ENCODE measurements at places on chromosomes 7 and 10.

DNA sequence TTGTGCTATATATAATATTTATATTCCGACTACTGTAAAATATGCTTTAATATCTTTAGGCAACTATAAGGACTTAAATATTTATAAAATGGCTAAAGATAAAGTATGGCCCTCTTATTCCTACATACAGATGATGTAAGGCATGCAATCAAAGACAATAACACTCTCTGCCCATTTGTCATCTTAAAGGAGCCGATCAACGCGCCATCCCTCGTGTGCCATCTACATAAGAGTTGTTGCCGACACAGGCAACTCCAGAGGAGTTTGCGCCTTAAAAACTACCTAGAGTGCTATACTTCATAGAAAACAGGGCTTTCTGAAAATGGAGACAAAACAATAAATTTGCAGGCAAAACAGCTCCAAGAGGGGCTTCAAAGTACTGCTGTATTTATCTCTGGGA lies 709.0 kb downstream of the KCNMA1 start:
- no peaks in the 10 kb centered on the region for H3K27me3 ChIP-seq
- no peak overlapping the region for H3K4me3 ChIP-seq
- no peaks in the 10 kb centered on the region for H3K36me3 ChIP-seq

- DNase-seq: peak; percentile 84
- peaks cover 43% of the 10 kb centered on the region for H3K4me1 ChIP-seq
- H3K27me3 ChIP-seq: no peaks in the 10 kb centered on the region
- peak overlapping the region; percentile 13 for H3K27ac ChIP-seq
- H3K4me3 ChIP-seq: peak overlapping the region; percentile 71
Measured at GRCh38 chr10:110535958-110536891, 31.3 kb upstream of the SMC3 start.

DNA sequence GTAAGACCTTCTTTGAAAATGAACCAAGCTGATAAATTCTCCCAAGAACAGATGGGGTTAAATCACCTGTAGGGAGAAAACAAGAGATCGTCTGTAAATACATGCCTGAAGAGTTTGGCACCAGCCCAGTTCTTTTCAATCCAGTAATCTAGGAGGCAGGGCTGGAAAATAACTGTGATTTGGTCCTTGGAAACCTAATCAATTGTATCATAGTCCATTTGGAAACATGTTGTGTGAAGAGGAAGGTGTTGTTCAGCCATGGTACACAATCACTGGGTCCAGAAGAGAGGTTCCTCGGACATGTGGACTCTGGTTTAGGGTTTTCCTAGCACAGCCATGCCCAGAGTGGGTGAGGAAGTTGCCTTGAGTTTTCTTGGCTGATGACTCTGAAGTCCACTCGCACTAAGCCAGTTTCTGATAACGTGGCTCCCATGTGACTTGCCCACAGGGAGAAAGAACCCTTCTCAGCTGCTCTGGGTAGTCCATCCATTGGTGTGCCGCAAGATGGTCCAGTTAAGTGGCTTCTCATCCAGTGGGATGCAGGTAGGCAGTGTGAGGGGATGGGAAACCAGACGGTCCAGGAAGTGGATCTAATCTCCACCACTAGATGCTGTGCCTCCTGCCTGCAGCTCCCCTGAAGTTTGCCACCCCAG lies 5.1 kb downstream of the BLNK start:
- no peak overlapping the region for H3K27ac ChIP-seq
- H3K4me1 ChIP-seq: no peaks in the 10 kb centered on the region
- H3K36me3 ChIP-seq: no peaks in the 10 kb centered on the region
- no peak for DNase-seq
- peaks cover 11% of the 10 kb centered on the region for H3K27me3 ChIP-seq

DNA sequence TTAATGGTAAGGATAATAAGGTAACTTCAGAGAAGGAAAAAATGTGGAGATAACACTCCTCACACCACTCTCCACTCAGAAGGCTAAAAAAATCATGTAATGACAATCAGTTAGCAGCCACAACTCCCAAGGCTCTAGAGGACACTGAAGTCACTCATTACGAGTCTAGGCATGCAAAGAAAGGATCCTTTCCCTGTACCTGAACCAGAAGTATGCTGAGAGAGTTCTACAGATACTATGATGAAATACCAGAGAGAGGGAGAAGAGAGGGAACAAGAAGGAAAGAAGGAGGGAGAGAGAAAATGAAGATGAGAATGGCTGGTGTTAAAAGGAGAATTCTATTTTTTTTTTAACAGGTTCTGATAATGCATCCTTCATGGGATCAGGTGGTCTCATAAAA lies 224.3 kb upstream of the PLXNA4 start:
- peaks cover 2% of the 10 kb centered on the region for H3K4me1 ChIP-seq
- no peaks in the 10 kb centered on the region for H3K36me3 ChIP-seq
- H3K27ac ChIP-seq: no peak overlapping the region
- H3K4me3 ChIP-seq: no peak overlapping the region

DNA sequence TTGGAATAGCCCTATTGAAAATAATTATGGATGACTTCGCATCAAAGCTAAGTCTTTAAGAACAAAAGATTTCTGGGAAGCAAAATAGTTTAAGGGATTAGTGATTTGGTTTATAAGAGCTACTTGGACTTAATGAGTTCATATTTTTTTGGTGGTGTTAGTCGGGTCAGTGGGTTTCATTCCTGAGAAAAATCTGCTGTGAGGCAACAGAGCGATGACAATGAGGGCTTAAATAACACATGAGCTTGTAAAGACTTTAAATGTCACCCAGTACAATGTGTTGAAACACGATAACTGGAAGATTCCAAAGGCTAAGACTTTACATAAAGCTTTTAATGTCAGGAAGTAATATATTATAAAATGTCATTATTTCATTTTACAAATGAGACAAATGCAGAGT lies 178.8 kb downstream of the ARL4A start:
- no peak overlapping the region for H3K27ac ChIP-seq
- no peaks in the 10 kb centered on the region for H3K4me1 ChIP-seq
- H3K36me3 ChIP-seq: no peaks in the 10 kb centered on the region
- no peaks in the 10 kb centered on the region for H3K27me3 ChIP-seq
- H3K4me3 ChIP-seq: no peak overlapping the region
- no peak for DNase-seq

DNA sequence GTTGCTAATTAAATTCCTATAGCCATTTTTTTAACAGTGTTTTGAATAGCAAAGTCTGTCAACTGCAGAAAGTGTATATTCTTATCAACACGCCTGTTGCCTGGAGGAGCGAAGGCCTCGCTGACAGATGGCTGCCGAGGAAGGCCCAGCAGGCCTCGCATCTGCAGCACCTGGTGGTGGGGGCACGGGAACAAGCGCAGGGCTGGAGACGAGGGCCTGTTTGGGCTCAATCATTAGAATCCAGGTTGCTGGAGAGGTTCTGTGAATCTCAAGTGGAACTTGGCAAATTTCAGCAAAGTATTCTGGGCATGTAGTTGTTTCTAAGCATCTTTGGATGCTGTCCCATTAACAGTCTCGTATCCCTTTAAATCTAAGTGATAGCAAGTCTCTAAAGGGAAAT lies 66.1 kb upstream of the FAM204A start:
- DNase-seq: no peak
- H3K27ac ChIP-seq: no peak overlapping the region
- H3K36me3 ChIP-seq: no peaks in the 10 kb centered on the region
- H3K27me3 ChIP-seq: peaks cover 2% of the 10 kb centered on the region

GRCh38 chr7:28151965-28152364 lies 28.6 kb downstream of the JAZF1 start:
- no peak for DNase-seq
- peaks cover 27% of the 10 kb centered on the region for H3K4me1 ChIP-seq
- H3K27me3 ChIP-seq: peaks cover 20% of the 10 kb centered on the region
- H3K4me3 ChIP-seq: peak overlapping the region; percentile 1
- peak overlapping the region; percentile 17 for H3K27ac ChIP-seq

GRCh38 chr10:108132303-108132702 lies 967.8 kb upstream of the SORCS1 start:
- no peaks in the 10 kb centered on the region for H3K36me3 ChIP-seq
- H3K4me3 ChIP-seq: no peak overlapping the region
- H3K27ac ChIP-seq: no peak overlapping the region
- no peaks in the 10 kb centered on the region for H3K4me1 ChIP-seq
- no peak for DNase-seq

DNA sequence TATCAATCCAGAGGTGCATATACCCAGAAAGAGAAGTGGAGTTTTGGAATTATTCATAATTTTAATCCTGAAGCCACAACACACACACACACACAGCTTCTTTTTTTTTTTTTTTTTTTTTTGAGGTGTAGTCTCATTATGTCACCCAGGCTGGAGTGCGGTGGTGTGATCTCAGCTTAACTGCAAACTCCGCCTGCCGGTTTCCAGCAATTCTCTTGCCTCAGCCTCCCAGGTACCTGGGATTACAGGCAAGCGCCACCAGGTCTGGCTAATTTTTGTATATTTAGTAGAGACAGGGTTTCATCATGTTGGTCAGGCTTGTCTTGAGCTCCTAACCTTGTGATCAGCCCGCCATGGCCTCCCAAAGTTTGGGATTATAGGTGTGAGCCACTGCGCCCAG lies 35.4 kb downstream of the TET1 start:
- no peak overlapping the region for H3K4me3 ChIP-seq
- no peaks in the 10 kb centered on the region for H3K36me3 ChIP-seq
- H3K27ac ChIP-seq: no peak overlapping the region
